ENCODE measurements at places on chromosomes 6 and 20.

GRCh38 chr6:44339763-44340625, 2.5 kb upstream of the SPATS1 start:
- DNase-seq, result no peak

DNA sequence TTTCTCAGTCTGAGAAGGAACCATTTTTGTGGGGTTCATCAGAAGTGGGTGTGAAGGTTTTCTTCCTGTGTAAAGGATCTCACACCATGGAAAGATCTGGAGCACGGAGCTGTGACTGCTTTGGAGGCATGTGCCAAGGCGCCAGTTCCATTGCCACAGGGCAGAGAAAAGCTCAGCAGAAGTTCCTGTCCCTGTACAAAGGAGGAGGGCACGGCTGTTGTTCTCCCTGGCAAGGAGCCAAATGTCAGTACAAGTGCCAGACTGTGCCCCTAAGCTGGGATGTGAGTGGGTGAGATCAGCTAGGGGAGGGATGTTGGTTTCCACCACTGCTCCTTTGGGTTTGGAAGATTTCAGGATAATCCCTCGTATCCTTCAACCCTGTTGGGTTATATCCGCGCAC, 117.3 kb downstream of the CRYBG1 start:
- DNase-seq, result no peak

GRCh38 chr20:36465109-36466080, 75.9 kb upstream of the MYL9 start:
- no peak for DNase-seq

GRCh38 chr20:63766695-63767426, 27.3 kb downstream of the SLC2A4RG start:
- no peak for DNase-seq

GRCh38 chr6:21164768-21165326, 428.7 kb upstream of the SOX4 start:
- DNase-seq, result no peak

Measured in GM12892 (cell line).